ENCODE measurements at places on chromosomes 11 and 22.

DNA sequence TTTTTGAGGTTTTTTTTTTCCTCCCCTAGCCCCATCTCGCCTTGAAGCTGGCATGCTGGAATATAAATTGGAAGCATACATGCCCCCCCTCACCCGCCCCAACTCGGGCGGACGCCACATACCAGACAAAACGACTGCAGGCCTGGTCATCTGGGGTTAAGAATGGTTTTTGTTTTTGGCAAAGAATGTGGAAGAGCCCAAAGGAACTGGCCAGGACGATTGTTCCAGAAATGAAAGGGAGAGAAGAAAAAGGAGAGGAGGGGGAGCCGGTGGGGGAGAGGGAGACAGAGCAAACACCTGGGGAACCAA is 25.0 kb downstream of the MN1 start:
- DNase-seq: no peak

DNA sequence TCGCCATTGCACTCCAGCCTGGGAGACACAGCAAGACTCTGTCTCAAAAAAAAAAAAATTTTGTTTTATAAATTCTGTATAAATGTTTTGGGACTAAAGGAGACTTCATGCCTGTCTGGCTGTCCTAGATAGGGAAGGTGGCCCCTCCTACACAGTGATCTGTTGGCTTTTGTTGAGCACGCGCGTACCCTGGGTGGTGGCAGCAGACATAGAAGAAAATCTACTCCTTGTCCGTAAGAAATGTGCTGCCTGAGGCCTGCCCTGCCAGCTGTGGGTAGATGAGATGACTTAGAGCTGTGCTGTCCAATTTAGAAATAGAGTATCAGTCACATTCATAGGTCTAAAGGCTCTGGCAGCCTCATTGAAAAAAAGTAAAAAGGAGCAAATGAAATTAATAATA is 37.0 kb downstream of the AP2A2 start:
- DNase-seq: no peak

DNA sequence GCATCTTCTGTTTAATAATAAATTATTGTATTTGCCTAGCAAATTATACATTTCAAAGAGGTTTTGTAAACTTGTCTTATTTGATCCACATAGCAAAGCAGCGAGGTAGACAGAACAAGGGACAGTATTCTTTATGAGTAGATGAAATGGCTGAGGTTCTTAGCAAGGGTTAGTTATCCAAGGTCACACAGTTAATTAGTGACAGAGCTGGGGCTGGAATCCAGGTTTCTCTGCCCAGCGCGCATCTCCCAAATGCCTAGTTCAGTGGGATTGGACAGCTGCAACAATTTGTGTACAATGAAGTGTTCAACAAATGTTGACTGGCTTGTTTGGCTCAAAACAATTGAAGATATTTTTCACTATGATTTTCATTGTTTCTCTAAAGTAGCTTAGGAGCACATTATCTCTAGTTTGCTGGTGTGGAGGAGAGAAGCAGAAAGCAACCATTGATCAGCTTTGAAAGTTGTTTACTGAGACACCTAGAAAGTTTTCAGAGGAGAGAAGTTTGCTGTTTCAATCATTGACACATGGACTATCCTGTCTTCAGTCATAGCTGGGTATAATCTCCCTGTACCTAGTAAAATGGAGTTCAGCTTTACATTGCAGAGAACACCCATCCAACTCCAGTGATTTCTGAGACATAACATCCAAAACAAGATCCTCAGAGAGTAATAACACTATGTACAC is 270.6 kb downstream of the FAT3 start:
- no peak for DNase-seq

DNA sequence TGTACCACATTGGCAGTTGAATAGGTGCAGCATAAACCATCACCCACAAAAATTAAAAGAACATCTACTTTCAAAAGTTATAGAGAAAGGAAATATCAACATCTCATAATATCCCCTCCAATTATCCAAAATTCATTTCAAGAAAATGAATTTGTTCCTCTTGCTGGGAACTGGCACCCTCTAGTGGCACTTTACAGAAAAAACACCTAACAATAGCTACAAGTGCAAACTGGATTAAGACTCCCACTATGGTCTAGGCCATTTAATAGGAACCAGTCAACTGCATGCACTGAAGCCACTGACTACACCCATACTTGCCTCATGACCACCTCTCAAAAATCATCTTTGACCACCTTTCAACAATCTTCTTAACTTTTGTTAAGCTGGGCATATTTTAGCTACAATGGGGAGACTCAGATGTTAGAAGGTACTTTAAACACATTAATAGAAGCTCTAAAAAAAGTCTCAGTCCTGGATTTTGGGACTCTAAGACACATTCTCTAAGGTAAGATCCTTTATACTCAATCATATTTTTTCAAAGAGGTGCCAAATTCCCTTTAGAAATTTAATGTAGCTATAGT is 17.3 kb downstream of the TRAF6 start:
- DNase-seq: peak; percentile 72

DNA sequence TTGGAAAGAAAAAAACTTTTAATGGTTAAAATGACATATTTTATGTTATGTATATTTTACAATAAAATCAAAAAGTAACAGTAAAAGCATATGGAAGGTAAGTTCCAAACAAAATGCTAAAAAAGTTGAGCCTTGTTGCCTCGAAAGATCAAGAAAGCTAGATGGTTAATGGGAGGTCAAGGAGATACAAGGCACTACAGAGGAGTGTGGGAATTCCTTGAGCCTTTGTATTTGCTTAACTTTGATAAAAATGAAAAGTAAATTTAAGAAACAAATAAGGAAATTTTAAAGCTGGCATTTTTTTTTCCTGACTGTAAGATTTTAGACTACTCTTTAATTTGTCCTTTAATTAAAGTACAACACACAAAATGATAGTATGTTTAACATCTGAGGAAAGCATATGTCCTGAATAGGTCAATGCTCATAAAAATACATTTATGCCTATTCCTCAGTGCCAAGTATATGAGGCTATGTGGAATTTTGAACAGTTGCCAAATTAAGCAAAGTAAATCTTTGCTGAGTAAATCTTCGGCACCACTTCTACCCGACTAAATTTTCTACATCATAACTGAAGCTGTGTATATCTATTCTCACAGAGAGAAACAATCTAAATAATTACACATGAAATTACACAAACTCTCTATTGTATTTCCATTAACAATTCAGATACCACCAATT is 108.8 kb downstream of the TTC28 start:
- DNase-seq: no peak

DNA sequence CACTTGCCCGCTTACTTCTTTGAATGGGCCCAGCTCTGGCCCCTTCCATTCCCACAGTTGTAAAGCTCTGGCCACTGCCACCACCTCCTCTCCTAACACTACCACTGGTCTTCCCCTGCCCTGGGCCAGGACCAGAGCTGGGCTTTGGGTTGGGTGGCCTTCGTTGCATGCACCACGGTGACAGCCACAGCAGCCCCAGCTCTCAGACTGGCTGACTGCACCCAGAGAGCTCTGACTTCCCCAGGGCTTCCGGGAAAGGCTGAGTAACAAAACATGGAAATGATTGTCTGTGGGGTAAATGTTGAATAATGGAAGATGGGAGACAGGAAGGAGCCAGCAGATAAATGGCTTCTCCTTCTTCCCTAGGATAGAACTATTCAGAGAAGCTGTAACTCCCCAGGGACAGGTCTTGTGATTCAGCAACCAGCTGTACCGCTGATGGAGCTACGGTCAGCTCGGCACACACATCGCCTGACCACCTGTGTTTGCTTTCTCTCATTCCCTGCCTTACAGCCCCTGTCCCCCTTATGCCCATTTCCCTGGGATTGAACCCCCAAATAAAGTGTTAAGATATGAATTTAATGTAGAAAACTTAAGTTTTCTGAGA is 27.6 kb downstream of the SCN4B start:
- no peak for DNase-seq

GRCh38 chr11:56049487-56049886 is 22.0 kb downstream of the OR5AS1 start:
- no peak for DNase-seq

DNA sequence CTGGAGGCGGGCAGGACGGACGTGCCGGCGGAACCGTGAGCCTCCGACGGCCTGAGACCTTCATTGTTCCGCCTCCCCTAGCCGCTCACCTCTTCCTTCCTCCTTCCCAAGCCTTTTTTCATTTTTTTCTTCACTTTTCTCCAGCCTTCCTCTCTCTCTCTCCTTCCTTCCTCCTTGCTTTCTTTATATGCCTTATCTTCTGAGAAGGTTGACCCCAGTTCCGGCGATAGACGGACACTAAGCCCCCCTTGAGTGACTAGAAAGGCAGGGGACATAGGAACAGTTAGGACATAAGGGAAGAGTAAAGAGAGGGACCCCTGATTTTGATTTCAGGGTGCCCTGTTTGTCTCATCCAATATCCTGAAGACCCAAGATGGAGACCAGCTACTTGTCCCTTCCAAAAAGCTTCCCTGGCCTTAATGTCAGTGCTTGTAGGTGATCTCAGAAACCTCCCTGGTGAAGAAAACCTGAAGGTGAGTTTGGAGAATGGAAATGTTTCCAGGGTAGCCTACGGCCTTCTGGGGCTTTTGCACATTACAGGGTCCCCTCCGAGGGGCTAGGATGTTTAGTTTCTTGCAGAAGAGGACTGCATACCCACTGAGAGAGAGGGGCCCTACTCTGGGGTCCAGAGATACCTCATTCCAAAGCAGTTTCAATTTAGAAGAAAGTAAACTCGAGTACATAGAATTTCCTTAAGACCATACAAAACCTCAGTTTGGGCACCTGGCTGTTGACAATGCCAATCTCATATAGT is 3.5 kb downstream of the ADM start:
- no peak for DNase-seq

GRCh38 chr11:80958361-80958760 is 1517.5 kb upstream of the TENM4 start:
- no peak for DNase-seq

GRCh38 chr22:27542602-27543001 is 259.0 kb downstream of the MN1 start:
- no peak for DNase-seq

- DNase-seq: no peak
Observed at GRCh38 chr11:117255966-117256365, 23.5 kb downstream of the RNF214 start.

DNA sequence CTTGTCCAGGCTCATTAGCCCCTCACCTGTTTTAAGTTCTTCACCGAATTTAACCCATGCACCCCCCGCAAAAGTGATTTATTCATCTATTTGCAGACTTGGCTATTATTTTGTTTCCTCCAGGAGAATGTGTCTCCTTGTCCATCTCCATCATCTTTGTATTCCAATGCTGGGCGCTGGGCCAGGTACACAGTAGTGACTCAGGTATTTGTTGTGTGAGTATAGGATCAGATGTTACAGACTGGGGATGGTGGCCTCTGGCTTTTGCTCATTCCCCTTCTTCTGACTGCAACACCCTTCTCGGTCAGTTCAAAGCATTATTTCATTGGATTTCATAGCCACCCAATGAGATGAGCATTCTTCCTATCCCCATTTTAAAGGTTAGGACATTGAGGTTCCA is 408.2 kb downstream of the MN1 start:
- no peak for DNase-seq
